ENCODE measurements at places on chromosomes 4 and X.

DNA sequence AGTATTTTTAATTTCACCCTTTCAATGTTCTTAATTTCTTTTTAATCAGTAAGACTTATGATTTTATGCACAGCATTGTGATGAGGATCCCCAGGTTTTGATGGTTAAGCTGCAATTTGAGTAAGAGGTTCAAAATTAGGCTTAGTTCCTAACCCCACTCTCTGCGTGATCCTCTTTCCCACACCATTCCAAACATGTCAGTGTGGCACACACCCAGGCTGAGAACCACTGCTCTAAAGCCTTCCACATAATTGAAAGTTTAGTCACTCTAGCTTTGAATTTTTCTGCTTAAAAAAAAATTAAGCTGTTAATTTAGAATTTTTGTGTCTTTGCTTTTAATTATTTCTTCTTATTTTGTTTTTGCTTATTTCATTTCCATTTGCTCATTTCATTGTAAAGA is 68.8 kb upstream of the SLC7A11 start:
- DNase-seq: no peak

- DNase-seq: no peak
These were observed 10.0 kb downstream of the FBXW7 start for GRCh38 chr4:152525878-152526277.

GRCh38 chr4:89420507-89420906 is 112.9 kb upstream of the GPRIN3 start:
- no peak for DNase-seq

GRCh38 chrX:77793946-77794345 is 7.9 kb upstream of the ATRX start:
- DNase-seq: no peak

GRCh38 chr4:52941450-52941849 is 79.3 kb downstream of the RASL11B start:
- no peak for DNase-seq

- DNase-seq: no peak
These were observed 29.1 kb upstream of the MMAA start for GRCh38 chr4:145589916-145590702.

DNA sequence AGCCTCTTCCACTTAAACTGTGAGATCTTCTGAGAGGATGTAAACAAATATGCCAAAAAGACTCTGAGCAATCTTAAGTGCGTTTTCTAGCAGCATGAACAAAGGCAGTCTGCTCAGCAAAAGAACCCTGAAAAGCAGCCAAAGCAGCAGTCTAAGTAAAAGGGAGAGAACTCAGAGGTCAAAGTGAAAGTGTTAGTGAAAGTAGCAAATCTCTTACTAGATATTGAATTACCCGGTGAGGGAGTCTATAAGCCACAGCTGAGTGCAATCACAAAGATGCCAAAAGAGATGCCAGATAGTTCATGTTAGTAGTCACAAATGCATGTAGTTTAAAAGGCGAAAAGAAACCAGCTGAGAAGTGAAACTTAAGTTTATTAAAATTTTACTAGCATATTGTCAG is 7.9 kb upstream of the GNRHR start:
- peak; percentile 8 for DNase-seq

- no peak for DNase-seq
These were observed 99.5 kb downstream of the ARHGAP6 start for GRCh38 chrX:11566173-11566572.

- DNase-seq: no peak
These were observed 72.1 kb upstream of the MAMLD1 start for GRCh38 chrX:150291014-150291413.

- no peak for DNase-seq
These were observed 64.9 kb downstream of the BMP3 start for GRCh38 chr4:81095389-81095788.

DNA sequence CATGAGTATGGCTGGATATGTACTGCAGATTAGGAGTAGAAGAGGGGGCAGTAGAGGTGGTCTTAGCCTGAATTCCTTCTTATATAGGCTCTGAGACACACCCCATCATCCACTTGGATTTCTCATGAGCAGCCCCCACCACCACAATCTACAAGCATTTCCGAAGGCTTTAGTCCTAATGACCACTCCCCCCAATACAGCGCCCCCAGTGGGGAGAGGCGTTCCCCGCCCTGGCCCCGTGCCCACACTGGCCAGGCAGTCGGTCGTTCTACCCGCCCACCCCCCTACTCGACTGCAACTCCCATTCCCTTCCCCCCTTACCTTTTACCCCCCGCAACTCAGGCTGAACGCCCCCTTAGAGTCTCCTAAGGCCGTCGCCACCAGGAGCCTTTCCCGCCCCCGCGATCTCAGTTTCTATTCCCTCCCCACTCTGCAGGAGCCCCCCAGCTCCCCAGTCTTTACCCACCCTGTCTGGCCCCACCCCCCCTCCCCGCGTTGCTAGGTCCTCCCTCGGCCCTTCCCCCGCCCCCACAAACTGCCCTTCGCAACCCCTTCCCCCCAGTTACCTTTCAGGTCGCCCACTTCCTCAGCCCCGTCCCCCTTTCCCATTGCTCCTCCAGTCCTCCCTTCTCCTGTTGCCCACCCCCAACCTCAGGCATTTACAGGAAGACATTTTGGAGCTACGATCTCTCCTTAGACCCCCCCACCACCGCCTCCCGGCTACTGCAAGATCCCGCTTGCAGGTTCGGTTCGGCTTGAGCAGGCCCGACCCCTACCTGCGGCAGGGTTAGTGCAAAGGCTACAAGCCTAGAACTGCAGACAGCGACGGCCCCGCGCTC is 468 bp downstream of the ZMYM3 start:
- peak; percentile 19 for DNase-seq

- DNase-seq: no peak
These were observed 63.8 kb upstream of the GABRQ start for GRCh38 chrX:152573866-152574265.

- DNase-seq: no peak
These were observed 42.2 kb upstream of the PUDP start for GRCh38 chrX:7190157-7190556.
